ENCODE measurements at places on chromosomes 2 and 18.

DNA sequence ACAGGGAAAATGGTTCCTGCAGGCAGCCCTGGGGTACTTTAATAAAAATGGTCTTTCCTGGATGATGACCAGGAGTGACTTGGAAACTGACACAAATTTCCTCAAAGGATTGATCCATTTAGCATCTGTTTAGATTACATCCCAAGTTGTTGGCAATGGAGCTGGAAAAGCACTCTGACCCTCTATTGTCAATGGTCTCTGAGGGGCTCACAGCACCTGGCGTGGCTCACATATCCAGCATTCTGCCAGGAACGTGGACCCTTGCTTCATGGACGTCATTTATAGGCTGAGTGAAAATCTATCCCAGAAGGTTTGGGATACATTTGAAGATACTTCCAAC is 43.8 kb downstream of the SERTAD2 start:
- DNase-seq = no peak

GRCh38 chr2:186959486-186959885 is 110.5 kb upstream of the ZSWIM2 start:
- DNase-seq = no peak

- DNase-seq = no peak
Measured at GRCh38 chr2:8388781-8389180, 293.1 kb upstream of the ID2 start.

- DNase-seq = no peak
Measured at GRCh38 chr2:6139142-6139541, 447.0 kb downstream of the SOX11 start.

DNA sequence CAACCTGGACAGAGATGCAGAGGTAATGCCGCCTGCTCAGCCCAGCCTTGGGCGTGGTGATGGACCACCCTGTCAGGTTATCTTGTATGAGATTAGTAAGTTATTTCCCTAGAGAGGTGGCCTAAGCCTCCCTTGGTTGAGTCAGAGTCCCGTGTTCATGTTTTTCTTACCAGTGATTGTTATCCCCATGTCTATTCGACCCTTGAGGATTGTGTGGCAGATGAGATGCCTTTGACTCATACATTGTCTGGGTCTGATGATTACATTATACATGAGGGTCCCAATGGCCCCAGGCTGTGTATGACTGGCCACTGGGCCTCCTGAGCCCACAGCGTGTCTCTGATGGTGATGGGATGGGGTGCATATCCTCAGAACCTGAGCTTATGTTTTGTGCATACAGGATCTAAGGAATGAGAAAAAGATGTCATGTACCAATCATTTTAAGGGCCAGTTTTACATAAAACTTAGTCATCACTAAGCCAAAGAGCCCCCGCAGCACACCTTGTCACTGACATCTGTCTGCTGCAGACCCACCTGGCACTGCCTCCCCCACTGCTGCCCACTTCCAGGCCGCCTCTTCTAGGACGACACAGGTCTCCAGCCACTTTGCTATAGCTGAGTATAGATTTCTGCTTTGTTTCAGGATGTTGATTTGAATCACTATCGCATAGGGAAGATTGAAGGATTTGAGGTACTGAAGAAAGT is 7.7 kb downstream of the PPP1R7 start:
- no peak for DNase-seq

GRCh38 chr2:69779258-69780001 is 37.5 kb downstream of the ANXA4 start:
- DNase-seq = peak; percentile 55

- DNase-seq = no peak
Measured at GRCh38 chr2:123077101-123077500, 948.0 kb upstream of the CNTNAP5 start.

DNA sequence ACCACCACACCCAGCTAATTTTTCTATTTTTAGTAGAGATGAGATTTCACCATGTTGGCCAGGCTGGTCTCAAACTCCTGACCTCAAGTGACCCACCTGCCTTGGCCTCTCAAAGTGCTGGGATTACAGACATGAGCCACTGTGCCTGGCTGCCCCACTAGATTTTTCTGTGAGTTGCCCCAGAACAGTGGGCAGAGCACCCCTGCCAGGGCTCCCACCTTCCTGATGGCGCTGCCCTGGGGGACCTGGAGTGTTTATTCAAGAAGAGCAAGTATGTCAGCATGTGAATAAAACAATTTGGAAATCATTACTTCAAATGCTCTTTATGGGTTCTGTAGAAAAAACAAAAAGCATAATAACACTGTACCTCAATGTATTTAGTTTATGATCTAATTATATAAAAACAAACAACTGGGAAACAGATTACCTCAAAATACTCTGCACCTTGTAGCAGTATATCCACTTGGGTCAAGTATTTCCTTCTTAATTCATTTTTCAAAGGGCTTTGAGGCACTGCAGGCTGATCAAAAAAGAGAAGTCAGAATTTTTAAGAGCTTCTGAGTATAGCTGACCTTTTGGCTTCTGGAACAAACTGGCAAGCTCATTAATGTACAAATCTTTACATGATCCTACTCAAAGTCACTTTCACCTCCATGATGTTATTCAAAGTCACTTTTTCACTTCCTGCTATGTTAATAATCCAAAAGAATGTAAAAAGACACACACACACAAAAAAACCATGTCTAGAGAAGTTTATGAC is 8.9 kb downstream of the HJURP start:
- DNase-seq = peak; percentile 21

GRCh38 chr2:204069804-204070203 is 133.2 kb downstream of the ICOS start:
- no peak for DNase-seq

GRCh38 chr2:66456183-66457041 is 21.5 kb downstream of the MEIS1 start:
- DNase-seq = no peak

GRCh38 chr2:26088038-26088643 is 54.3 kb downstream of the RAB10 start:
- no peak for DNase-seq

DNA sequence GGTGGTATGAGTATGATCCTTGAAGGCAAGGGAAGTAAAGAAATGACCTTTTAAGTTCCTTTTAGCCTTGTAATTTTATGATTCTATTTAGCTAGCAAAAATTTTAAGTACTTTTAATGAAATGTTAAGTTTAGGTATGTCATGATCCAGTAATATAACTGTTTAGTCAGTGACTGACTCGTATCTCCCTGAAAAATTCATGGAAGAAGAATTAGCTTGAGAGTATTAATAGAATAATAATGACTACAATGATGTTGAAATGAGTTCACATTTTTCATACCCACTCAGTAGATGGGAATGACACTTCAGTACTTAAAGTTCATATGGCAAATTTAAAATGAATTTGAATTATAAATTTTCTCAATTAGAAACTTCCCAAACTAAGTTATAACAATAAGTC is 14.6 kb downstream of the RAB3GAP1 start:
- DNase-seq = no peak

DNA sequence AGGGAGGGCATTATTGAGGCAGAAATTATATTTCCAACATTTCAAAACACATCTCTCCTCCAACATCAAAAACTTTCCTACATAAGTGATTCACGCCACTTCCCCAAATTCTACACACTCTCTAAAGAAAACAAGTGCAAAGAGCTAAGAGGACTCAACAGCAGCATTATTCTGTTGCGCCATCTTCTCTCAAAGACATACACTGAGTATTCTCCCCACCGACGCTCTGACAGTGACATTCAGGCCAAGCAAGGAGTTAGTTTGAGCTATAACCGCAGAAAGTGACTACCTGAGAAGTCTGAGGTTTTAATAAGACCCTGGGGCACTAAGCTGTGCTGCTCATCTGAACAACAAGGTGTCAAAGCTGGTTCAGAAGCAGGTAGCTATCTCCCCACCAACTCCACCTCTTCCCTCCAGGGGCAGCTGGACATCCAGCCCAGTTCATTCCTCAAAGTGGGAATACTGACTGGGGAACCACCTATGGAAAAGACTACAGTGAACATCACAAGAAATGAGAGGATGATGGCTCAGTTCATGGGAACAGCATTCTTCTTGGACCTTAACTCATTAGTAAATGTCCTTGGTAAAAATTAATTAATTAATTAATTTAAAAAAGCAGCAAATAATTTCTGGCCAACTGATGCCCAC is 309.5 kb upstream of the CCDC68 start:
- DNase-seq = no peak

GRCh38 chr18:911486-911885 is 6.8 kb downstream of the ADCYAP1 start:
- DNase-seq = no peak

- DNase-seq = no peak
Measured at GRCh38 chr2:38862476-38862875, 13.3 kb downstream of the DHX57 start.

GRCh38 chr2:12965540-12966269 is 249.0 kb downstream of the TRIB2 start:
- DNase-seq = no peak

DNA sequence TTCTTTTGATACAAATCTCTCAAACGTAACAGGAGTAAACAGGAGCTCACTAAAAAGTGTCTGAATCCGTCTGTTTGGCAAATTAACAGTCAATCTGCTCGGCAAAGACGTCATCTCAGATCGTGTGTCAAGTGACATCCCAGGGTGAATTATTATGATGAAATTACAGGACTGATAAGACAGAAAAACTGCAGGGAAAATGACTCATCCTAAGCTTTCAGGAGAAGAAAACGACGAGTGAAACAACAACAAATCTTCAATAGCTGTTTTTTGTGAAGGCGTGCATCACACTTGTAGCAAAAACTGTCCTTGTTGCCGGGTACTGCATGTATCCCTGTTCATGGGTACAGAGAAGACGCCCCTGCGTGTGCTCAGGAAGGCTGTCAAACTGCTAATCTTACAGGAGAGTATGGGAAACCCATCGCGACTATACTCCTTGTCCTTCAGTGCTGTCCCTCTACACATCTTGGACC is 24.9 kb downstream of the EPB41L3 start:
- no peak for DNase-seq

DNA sequence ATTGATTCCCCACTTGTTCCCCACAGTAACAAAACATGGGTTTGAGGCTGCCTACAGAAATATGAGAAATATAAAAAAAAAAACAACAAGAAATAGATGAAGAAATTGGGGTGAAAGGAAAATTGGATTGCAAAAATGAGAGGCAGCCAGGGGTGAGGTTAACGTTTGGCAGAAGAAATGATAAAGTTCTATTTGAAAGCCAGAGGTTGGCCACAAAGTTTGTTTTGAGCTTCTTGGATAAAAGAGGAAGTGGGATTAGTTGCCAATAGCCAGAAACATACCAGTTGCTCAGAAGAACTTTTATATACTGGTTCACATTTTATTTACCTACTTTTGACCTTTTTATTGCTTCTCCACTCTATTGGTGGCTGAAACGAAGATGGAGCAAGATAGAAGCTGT is 67.5 kb downstream of the FASTKD2 start:
- no peak for DNase-seq

DNA sequence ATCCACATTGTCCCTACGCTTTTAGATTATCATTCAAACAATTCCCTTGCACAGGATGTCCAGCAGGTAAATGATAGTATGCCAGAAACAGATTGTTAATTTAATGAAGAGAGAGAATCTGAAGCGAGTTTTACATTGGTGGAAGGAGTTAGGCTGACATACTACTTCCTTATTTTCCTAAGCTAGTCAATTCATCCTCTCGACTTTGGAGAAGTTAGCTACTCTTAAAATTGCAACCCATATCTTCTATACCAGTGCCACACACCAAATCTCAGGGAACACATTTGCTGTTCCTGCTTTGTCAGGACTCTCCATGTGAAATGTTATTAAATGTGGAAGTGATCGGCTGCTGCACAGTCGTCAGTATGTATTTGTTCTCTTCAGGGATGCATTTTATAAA is 249.2 kb downstream of the NAPG start:
- DNase-seq = no peak

DNA sequence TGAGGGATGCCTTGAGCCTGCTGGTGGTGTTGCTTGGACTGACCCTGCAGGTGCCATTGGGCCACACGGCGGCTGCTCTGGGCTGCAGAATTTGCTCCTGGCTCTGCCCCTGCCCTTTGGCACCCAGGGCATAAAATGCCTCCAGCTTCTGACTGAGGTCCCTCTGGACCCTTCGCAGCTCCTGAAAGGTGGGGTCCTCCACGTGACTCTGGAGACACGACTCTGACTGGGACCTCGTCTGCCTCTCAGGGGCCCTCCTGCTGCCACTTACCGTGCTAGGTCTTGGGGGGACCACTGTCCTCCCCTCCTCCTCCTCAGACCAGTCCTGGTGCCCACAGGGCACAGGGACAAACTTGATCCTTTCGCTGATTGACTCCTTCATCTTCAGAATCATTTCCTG is 2.1 kb downstream of the PCARE start:
- no peak for DNase-seq

DNA sequence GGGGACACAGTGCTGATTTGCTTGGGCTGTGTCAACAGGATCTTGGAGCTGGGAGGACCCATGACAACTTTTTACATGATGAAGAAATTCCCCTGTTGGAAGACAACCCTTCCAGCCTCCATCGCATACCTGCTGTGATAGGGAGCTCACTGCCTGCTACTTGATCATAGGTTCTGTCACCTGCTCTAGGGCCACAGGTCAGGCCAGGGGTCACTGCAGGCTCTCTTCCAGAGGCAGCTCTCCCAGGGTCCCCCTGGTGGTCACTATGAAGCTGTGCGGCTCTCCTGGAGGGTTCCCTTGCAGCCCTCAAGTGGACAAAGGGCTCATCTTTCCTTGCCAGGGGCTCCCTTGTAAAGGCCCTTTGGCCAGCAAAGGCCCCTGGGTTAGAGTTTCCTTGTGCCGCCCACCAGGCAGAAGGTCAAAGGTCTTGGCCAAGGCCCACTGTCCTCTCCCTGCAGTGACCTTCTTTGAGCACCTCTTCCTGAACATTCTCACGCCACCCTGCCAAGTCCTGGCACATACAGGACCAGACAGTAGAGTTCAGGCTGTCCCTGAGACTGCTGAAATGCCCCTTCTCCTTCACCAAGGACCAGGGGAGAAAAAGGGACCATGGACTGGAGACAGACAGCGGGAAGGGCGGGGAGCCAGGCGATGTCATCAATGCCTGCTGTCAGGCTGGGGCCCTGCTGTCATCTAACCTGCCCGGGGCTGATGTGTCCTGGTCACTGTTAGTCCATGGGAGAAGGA is 345.1 kb downstream of the DYSF start:
- DNase-seq = no peak

GRCh38 chr2:42238644-42239288 is 69.6 kb downstream of the EML4 start:
- peak; percentile 57 for DNase-seq

- no peak for DNase-seq
Measured at GRCh38 chr2:224260372-224261020, 141.4 kb downstream of the FAM124B start.

- no peak for DNase-seq
Measured at GRCh38 chr2:231132129-231132528, 7.3 kb upstream of the HTR2B start.

- DNase-seq = no peak
Measured at GRCh38 chr18:7116001-7116730, 1.4 kb downstream of the LAMA1 start.

Data from Peyer's patch (tissue), 4 donors.